EH (cell line): ENCODE measurements at places on chromosomes 3 and 15.
A peak's percentile ranks its signal among the peaks of the same experiment; 100 is the strongest.

- DNase-seq = peak; percentile 85
Measured at GRCh38 chr3:192869131-192870031, 48.3 kb downstream of the MB21D2 start.

GRCh38 chr3:14764331-14765059 is 54.3 kb upstream of the FGD5 start:
- peak; percentile 15 for DNase-seq

DNA sequence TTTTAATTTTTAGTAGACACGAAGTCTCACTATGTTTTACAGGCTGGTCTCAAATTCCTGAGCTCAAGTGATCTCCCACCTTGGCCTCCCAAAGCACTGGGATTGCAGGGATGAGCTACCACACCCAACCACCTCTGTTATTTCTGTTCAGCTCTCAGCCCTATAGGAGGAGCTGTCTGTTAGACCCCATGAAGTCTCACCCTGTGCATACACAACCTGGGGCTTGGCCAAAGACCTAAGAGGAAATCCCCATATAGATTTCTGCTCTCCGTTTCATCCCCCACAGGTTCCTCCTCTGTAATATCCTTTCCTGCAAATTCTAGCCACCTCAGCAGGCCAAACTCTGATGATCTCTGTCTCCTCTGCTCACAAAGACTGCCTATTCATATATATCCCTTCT is 56.6 kb upstream of the CTDSPL2 start:
- DNase-seq = no peak

- DNase-seq = no peak
Measured at GRCh38 chr15:90619468-90619867, 89.7 kb downstream of the CRTC3 start.

DNA sequence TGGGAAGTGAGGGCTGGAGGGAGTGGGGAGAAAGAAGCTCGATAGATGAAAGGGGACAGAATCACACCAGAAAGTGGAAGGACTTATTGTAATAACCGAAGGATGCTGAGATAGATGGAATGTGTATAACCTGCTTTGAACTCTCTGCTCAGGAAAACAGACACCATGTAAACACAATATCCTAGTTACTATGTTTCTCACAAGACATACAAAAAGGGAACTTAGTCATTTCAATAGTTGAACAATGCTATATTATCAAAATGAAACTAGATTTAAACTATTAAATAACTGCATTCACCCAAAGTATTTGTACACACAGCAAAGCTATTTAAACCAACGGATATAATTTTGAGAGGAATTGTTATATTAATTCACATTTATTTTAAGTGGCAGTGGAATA is 108.3 kb upstream of the GADL1 start:
- DNase-seq = no peak

DNA sequence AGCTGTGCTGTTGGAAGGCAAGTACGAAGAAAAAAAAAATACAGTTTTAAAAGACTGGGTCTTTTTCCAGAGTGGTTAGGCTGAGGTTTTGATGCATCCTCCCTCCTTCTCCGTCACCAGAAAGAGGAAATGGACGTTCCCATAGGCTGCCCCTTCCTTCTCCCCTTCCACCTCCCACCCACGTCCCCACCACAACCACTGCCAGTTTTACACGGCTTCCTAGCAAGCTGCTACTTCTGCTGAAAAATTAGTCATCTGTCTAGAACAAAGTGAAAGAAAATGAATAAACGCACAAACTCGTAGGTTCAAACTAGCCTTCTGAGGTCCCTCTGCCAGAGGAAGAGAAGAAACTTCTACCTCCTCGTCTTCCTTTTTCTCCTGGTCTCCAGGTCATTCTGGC is 71.6 kb upstream of the RPL35A start:
- no peak for DNase-seq

DNA sequence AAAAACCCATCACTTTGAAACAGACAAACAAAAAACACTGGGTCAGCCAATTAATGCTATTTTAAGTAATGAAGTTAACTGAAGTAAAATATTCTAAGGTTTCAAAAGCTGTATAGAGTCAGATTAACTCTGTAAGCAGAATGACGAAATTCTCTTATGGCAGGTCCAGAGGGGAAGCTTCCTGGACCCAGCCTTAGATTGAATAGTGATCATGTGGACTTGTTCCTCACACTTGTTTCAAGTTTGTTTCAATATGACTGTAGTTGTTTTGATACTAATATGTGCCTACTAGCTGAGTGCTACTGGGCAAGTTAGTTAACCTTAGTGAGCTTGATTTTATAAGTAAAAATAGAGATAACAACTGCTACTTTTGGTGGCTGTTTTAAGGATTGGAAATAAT is 32.6 kb downstream of the PLS1 start:
- DNase-seq = no peak

DNA sequence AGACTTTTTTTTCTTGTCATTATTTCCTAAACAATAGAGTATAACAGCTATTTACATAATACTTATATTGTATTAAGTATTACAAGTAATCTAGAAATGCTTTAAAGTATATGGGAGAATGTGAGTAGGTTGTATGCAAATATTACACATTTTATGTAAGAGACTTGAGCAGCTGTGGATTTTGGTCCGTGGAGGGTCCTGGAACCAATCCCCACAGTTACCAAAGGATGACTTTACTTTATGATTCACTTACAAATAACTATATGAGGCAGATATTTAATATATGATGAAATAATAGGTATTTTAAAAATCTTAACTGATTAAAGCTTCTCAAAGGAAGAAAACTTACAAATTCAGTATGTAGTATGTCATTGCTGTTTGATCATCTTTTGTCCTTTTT is 56.3 kb downstream of the PPP2R3A start:
- DNase-seq = no peak

DNA sequence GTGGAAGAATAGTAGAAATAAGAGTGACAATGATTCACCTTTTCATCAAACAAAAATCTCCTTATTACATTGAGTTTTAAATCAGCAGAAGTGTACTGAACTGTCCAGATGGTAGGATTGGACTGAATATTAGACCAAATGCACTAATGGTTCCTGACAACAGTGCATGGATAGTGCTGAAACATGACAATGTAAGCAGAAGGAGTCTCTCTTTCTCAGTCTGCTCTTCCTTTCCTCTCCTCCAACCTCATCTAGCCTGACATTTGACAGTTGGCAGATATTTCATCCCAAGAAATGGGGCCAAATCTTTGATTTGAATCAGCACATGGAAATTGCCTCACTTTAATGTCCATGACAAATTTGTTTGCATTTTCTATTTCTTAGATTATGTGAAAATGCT is 225.1 kb upstream of the PLSCR5 start:
- no peak for DNase-seq

- DNase-seq = no peak
Measured at GRCh38 chr15:63277893-63278456, 570 bp downstream of the APH1B start.

DNA sequence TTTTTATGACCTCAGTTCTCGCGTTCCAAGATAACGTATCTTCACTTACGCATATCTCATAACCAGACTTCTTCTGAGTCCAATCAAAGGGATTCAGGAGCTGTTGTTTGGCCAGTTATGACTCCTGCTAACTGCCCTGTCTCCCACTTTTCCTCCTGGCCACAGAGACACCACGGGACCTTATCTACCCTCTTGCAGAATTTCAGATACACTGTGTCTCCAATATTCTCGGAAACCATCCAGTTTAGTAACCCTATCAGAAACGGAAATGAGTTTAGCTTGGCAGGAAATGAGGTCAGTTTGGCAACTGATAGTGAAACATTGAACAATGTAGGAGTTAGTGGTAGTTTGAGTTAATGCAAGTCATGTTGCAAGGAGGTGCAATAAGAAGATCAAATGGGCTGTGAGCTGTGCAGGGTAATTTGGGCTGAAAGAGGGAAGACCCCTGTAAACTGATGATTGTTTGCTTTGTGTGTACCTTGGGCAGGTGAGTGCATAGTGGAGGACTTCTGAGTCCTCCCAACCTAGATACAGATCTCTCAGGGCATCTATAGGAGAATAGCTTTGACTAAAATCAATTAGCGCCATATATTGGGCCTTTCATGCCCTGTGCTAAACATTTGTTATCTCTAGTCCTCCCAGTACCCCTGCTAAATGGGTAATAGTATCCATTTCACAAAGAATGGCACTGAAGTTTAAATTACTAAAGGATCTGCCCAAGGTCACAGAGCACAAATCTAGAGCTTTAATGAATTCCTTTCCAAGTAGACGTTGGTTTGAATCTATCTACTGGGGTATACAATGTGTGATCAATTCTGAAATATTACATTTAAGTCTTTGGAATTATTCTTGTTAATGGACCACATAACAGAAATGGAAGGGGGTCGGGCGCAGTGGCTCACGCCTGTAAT is 41.3 kb upstream of the PIK3CB start:
- DNase-seq = no peak

DNA sequence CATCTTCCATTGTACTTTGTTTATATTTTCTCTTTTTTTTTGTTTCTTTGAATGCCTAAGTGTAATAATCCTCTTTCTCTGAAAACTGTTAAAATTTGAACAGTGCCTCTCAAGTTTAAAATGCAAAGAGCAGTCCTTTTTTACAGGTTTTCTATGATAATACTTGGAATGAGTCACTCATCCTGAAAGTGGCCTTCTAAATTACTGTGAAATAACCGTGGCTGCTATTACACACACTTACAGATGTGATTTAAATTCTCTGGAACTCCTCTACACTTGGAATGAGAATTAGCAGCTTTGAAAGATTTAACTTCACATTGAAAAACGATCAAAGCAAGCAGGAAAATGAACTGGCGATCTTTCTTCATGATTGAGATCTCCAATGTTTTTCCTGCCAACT is 105.9 kb downstream of the ROBO1 start:
- no peak for DNase-seq

DNA sequence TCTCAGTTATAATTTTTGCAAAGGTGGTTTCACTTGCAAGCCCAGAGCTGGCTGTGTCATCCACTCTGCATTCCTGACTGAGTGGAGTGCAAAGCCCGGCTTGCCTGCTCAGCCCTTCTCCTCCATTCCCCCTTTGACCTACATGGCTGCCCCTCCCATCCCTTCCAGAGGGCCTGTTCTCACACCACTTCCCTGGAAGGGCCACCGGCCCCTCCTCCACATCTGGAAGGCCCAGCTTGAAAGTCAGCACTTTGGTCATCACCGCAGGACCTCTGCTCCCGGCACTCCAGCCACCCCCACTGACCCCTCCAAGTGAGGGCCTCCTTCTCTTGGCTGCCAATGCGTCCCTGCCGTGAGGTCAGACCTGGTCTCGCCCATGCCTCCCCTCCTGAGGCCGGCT is 74.1 kb upstream of the RNF7 start:
- DNase-seq = peak; percentile 45
